Skin of body (tissue), 3 donors: ENCODE measurements at places on chromosomes 13 and 19. TPM values are rescaled to one million over a fixed set of nuclear protein-coding genes. Genes with fewer than 3 reads are reported as not detected.

DNA sequence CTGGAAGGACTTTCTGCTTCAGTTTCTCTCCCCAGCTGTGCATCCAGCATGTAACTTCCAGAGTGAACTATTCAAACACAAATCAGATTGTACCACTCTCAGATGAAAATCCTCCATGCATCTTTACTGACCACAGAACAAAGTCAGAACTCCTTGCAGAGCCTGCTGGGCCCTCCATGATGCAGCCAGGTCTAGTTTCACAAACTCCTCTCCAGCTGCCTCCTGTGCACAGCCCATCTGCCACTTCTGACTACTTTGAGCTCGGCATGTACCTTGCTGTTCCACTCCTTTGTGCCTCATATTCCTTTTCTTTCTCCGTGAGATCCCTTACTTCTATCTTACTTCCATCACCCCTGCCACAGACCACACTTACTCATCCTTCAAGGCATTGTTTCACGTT lies 31.4 kb downstream of the NALCN start:
- no peak for DNase-seq

Gene CGB2
- total RNA-seq = not detected

Gene DMKN
- 456 TPM for total RNA-seq

Gene RXFP2
- total RNA-seq = not detected

Gene ACP5
- total RNA-seq = 8.6 TPM

DNA sequence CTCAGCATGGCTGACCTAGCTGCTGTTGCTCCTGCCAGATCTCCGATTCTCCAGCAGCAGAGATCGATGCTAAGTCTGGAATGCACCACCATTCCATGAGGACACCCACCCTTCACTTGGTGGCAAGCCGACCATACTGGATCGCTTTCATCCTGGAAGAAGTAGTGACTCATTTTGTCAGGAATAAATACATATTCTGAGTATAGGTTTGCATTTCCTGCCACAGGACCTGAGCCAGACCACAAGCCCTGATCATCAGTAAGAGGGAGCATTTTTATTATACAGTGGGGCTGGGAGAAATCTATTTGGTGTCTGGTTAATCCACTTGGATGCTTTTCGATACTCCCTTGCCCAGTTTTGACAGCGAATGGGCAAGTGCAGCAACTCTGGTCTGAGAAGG lies 10.9 kb upstream of the KCTD15 start:
- DNase-seq = no peak

- no peak for DNase-seq
Measured at GRCh38 chr19:14091813-14092462, 1.4 kb upstream of the SAMD1 start.

Gene ZFP28
- total RNA-seq = 8.2 TPM

GRCh38 chr13:106517109-106517847 lies 18.2 kb downstream of the EFNB2 start:
- DNase-seq = peak; percentile 49

Gene ZNF211
- 17.7 TPM for total RNA-seq

DNA sequence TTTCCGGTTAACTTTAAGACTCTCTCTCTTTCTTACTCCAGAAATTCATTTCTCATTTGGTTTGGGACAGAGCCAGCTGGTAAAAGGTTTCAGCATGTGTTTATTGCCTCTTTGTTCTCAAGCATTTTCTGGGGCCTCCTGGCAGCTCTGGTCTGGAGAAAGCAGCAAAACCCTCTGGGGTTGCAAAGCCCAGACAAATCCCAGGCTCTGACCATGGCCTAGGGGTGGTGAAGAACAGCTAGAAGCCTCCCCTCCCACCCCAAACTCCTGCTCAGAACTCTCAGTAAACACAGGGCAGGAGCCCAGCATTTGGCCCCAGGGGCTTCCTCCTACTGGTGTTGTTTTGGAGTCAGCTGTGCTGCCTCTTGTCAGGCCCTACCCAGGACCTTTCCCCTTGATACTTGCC lies 124.2 kb upstream of the SERP2 start:
- DNase-seq = peak; percentile 76

DNA sequence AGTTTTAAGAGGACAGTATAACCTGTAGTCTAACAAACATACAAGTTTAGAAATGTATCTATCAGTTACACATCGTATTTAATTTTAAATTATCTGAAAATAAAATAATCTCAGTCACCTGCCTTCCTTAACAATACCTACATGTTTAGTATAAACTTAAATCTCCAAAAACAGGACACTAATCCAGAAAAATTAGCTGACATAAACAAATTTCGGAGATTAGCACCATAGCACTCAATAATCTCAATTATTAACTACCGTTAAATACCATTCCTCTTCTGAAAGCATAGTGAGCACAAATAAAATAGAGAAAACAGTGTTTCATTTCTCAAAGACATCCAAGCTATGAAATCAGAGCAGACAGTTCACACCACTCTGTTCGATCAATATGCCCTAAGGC lies 13.2 kb downstream of the MED4 start:
- DNase-seq = no peak

Gene SHISA7
- total RNA-seq = 0.10 TPM

Gene MBD3L3
- total RNA-seq = not detected

- DNase-seq = peak; percentile 32
Measured at GRCh38 chr19:14544977-14545715, 15.8 kb downstream of the TECR start.

DNA sequence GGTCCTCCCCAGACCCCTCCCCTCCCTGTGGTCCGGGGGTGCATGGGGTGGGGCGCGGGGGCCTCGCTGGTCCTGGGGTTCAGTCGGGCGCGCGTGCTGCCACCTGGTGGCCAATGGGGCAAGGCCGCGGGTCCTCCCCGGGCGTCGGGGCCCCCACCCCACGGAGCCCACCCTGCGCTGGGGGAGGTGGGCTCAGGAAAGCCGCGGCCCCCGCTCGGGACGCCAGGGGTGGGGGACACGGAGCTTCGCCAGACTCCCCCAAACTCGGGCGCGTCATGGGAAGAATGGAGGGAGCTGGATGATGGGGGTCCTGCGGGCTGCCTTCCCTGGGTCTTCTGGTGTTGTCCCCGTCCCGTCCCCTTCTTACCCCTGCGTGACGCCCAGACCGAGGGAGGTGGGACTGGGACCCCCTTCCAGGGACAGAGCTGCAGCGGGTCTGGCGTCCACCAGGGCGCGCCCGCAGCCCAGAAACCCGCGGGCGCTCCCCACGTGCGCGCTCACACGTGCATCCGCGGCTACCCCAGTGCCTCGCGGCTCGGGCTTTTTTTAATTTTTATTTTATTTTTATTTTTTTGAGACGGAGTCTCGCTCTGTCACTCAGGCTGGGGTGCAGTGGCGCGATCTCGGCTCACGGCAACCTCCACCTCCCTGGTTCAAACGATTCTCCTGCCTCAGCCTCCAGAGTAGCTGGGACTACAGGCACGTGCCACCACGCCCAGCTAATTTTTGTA lies 19.8 kb upstream of the TCF3 start:
- no peak for DNase-seq

DNA sequence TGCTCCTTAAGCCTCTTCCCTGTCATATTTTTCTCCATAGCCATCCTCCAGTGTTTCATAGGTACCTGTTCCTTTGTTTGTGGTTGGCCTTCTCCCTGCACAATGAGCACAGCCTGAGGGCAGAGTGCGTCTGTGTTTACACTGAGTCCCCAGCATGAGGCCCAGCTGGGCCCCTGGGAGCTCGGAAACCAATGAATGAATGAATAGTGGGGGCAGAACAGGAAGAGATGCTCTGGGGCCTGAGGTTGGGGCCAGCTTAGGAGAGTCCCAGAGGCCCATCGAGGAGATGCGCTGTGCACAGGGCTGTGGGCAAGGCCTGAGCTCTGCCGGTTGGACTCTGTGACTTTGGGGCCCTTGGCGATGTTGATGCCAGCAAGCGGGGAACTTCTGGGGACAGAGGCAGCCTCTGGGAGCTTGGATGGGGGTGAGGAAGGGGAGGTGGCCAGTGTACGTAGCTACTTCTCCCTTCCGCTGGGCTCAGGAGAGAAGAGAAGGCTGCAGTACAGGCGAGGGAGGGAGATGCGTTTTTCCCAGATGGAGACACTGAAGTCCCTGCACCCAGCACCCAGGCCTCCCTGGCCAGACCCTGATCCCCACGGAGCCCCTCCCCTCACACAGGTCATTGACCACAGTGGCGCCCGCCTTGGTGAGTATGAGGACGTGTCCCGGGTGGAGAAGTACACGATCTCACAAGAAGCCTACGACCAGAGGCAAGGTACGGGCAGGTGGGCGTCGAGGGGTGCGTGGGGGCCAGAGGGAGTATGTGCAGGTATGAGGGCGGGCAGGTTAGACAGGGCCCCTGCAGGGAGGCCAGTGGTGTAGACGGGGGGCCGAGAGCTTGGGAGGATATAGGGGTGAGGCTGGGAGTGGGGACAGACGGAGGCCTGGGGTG lies 5.1 kb downstream of the TBCB start:
- no peak for DNase-seq

GRCh38 chr13:112940236-112940635 lies 28.8 kb upstream of the MCF2L start:
- no peak for DNase-seq
